ENCODE measurements at places on chromosomes 1 and 21.

DNA sequence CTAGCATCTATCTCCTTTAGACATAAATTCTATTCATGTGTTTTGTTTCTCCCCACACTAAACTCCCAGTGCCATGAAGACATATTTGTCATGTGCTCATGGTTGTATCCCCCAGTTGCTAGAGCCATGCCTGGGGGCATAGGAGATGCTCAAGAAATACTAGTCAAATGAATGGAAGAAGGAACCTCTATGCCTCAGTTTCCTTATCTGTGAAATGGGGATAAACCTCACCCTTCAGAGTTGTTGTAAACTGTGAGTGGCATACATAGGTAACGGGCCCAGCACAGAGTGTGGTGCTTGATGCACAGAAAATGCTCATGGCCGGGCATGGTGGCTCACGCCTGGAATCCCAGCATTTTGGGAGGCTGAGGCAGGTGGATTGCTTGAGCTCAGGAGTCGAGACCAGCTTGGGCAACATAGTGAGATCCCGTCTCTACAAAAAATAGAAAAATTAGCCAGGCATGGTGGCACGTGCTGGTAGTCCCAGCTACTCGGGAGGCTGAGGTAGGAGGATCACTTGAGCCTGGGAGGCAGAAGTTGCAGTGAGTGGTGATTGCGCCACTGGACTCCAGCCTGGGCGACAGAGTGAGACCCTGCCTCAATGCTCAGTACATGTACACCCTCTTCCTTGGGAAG, 8.7 kb downstream of the LDLRAD2 start:
- DNase-seq = no peak

GRCh38 chr1:187894349-187894748, 1065.6 kb downstream of the PLA2G4A start:
- no peak for DNase-seq

- no peak for DNase-seq
Measured at GRCh38 chr1:212565079-212565478, 43.5 kb upstream of the ATF3 start.

DNA sequence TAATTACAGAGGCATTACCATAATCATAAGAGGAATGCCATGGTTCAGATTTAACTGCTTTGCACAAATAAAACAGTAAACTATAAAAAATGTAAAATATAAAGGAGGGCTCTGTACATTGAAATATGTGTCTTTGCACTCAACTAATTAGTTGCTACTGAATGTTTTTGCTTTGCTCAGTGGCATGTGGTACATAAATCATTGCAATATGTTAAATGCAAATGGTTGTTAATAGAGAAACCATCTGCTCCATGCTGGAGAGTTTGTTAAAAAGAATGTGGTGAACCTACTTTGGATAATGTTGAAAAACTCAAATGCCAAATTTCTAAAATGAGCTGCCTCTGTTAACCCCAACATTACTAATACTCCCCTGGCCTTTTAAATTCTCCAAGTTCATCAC, 201.5 kb downstream of the NTNG1 start:
- no peak for DNase-seq

GRCh38 chr1:204259196-204259595, 45.4 kb upstream of the GOLT1A start:
- DNase-seq = no peak

GRCh38 chr1:1098681-1099421, 17.0 kb downstream of the C1orf159 start:
- peak; percentile 65 for DNase-seq

DNA sequence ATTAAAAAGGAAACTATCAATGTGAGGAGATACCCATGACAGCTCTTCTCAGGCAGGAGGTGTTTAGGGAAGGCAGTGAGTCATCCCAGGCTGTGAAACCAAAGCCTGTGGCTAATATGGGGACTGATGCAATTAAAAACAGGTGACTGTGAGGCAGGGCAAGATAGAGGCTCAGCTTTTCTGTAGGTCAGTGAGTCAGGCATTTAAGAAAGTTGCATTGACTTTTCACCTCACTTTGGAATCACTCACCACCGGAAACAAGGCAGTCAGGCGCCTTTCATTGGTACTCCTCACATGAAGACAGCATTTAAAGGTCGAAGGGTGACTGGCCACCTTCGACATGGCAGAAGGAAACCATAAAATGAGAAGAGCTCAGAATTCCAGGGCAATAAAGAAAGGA, 54.5 kb downstream of the PAPPA2 start:
- DNase-seq = peak; percentile 43

DNA sequence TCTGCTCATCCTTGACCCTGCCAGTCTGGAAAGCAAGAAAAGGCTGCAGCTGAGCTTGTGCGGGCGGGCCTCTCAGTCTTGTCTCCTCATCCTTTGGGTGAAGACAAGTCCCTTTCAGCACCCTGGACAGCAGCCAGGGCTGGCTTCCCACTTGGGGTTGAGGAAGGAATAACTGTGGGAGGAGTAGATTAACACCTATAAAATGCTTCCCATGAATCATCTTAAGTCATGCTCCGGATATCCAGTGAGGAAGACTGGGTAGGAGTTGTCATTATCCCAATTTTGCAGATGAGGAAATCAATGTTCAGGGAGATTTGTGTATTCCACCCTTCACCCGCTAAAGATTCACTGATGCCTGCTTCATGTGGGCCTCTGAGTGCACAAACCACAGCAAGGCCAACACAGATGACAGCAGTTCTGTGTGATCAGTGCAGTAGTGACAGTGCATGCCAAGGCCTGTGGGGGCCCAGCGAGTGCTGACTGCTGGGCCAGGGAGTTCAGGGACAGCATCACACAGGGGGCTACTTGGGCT, 20.1 kb upstream of the COL16A1 start:
- peak; percentile 23 for DNase-seq

- DNase-seq = no peak
Measured at GRCh38 chr1:163442895-163443294, 121.1 kb downstream of the NUF2 start.

GRCh38 chr1:207875532-207875931, 35.4 kb downstream of the CD34 start:
- no peak for DNase-seq

- DNase-seq = no peak
Measured at GRCh38 chr1:198496216-198497143, 44.0 kb downstream of the ATP6V1G3 start.

- no peak for DNase-seq
Measured at GRCh38 chr1:16447641-16448040, 7.1 kb downstream of the NECAP2 start.

DNA sequence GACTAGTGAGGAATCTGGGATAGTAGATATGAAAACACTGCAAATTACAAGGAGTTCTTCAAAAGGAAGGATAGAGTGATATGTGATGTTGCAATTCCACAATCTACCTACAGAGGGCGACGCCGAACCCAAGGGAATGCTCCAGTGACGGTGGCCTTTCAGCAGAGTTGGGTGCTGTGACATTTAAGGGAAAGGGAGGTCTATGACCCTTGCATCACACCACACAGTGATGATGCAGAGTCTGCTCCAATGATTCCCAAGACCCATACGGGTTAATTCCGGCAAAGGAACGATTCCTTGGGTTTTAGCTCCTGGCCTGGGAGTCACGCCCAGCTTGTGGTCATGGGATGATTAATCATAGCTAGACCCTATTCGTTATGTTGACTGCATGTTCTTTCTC, 123.0 kb upstream of the IGSF21 start:
- DNase-seq = peak; percentile 27

- DNase-seq = no peak
Measured at GRCh38 chr1:156538711-156539440, 33.5 kb downstream of the IQGAP3 start.

- no peak for DNase-seq
Measured at GRCh38 chr1:76343356-76343755, 268.8 kb downstream of the ST6GALNAC3 start.

DNA sequence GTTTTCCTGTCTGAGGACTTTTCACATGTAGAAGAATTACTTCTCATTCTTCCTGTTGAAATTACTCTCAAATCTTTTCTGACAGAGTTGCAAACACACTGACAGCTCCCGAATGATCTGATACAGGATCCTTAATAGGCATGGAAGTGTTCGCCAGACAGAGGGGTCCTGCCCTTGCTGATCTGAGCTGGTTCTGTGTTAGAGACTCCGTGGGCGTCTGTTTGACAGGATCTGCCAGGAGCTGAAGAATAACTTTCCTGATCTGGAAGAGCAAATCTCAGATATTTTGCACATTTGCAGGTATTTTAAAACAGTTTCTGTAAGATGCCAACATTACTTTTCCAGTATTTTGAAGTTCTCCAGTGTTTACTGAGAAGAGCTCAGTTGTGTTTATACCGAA, 202.3 kb downstream of the DYRK1A start:
- DNase-seq = no peak

DNA sequence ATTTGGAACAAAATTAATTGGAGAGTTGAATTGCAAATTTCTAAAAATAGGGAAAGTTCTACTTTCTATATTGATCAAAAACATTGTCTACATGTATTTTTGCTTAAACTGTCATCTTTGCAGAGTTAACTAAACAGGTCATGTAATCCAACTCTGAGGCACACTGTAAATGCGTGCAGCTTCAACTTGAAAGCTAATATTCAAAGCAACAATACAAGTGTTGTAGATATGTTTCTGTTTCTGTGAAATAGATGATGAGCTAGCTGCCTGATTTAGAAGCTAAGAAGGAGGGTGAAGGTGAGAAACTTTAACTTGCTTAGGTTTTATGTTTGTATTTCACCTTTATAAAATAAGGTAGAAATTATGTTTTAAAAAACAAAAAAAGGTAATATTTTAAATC, 77.2 kb downstream of the IVNS1ABP start:
- no peak for DNase-seq

GRCh38 chr1:64966158-64966971, at the start of gene JAK1:
Gene JAK1 (minus strand): TSS chr1:64966549. CDS start chr1:64886264, 80,285 bp downstream.
- peak; percentile 88 for DNase-seq

DNA sequence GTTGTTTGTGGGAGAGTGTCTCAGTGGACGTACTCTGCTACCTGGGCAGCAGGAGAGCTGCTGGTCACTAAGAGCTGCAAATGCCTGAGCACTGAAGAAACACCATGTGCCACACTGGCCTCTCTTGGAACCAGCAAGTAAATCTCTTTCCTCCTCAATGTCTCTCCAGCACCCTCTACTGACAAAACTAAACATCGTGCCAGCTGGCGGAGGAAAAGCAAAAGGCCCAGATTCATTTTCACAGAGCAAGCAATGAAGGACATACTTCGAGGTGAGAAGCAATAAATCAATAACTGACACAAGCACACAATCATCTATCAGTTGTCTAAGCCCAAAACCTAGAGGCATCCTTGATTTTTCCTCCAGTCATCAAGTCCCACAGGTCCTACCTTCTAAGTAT, 78.1 kb downstream of the RERE start:
- DNase-seq = peak; percentile 24
